ENCODE measurements at places on chromosomes 7 and 10.

DNA sequence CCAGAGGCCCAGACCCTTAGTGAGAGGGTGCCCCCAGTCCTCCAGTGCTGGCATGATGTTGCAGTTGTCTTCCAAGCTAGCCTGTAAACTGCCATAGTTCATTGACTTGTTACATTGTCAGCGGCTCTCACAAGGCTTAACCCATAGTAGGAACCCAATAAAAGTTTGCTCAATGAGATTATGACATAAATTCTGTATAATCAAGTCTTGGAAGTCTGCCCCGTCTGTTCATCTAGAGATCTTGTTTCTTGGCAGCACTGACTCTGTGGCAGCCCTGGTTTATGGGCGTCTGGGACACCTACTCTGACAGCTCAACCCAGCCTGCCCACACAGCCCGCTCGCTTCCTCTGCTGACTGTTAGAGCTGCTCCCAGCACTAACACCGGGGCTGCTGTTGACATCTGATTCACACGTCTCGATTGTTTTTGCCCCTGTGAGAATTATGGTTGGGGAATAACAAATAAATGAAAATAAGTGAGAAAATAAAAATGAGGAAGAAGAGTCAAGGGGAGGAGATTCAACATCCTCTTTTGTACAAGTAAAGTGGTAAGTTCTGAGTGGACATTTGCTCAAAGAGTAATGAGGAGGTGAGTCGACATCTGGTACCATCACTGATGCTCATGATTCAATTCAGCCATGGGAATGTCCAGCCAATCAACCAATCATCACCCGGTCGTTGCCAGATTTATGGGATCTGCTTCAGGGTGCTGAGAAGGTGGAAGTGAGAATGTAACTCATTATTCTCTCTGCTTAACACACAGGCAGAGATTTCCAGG, 160.8 kb downstream of the SPAG6 start:
- DNase-seq: no peak

GRCh38 chr7:157910446-157910845, 573.6 kb downstream of the DNAJB6 start:
- DNase-seq: no peak

DNA sequence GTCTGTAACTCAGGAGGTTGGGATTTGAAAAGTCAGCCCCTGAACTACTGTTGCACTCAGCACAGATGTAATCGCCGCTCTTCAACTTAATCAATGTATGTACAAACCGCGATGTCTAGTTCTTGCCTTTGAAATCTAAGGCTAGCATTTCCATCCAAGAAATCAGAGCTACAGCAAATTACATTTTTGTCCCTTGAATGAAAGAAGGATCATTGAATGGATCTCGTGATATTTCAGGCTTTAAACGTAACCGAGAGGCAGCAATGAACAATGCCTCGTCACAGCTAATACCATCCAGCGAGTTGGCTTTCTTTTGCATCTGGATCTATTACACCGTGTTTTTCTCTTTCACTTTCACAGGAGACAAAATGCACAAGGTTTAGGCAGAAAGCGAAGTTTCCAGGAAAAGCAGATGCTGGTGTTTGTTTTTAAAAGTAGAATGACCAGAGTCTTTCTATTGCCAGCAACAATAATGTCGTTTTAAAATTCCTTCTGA, 5.5 kb downstream of the SKIDA1 start:
- DNase-seq: peak; percentile 71

GRCh38 chr7:130401101-130401500, 20.8 kb downstream of the CPA1 start:
- no peak for DNase-seq

- DNase-seq: no peak
Observed at GRCh38 chr7:97026715-97027426, 2.2 kb upstream of the DLX5 start.

GRCh38 chr7:122014697-122015096, 129.4 kb downstream of the AASS start:
- no peak for DNase-seq

DNA sequence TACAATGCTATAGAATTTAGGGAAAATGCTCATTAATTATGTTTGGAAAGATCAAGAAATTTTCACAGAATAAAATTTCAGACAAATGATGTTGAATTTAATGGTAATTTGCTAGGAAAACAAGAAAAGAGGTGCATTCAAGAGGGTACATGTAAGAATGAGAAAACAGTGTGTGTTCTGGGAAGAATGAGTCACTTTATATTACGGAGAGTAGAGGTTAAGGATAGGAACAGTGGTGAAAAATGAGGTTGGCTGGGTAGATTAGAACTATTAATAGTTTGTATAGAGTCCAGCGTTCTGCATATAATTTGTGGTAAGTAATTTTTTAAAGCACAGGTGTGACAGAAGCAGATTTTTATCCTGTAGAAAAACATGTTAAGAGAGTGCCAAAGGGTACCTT, 336.7 kb upstream of the MBL2 start:
- DNase-seq: peak; percentile 37

GRCh38 chr10:58661336-58661735, 148.7 kb downstream of the BICC1 start:
- DNase-seq: no peak

GRCh38 chr10:121262774-121263430, 335.3 kb downstream of the FGFR2 start:
- DNase-seq: no peak

- no peak for DNase-seq
Observed at GRCh38 chr7:71752171-71752935, 620.4 kb downstream of the GALNT17 start.

GRCh38 chr7:129298268-129298893, 73.6 kb downstream of the AHCYL2 start:
- peak; percentile 60 for DNase-seq

DNA sequence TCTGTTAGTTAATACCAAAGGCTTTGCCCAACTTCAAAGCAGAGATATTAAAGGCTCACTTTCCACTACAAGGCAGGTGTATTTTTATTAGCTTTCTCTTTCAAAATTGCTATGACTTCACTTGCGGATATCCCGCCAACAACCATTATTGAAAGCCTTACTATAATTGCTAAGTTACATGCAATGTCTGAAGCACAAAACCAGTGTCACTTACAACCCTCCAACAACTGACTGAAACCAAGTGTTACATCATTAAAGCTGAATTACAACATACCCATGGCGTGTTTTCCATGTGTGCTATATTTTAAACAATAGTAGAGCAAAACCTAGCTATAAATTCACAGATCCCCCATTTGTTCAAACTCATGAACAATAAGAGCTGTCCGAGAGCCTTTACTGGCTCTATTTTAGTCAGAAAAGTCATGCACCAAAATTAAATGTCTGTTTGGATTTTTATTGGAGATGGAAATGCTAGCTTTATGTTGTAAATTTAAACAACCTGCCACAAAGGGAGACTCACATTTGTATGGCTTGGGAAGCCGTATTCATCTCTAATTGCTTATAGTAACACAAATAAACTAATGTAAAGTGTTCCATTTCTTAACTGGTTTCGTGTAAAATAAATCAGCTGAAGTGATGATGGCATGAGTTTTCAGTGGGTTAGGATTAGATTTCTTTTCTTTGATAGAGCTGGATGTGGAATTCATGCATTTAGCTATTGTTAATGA, 227.1 kb downstream of the AGMO start:
- no peak for DNase-seq

- DNase-seq: no peak
Observed at GRCh38 chr10:6995831-6996230, 415.0 kb downstream of the SFMBT2 start.

DNA sequence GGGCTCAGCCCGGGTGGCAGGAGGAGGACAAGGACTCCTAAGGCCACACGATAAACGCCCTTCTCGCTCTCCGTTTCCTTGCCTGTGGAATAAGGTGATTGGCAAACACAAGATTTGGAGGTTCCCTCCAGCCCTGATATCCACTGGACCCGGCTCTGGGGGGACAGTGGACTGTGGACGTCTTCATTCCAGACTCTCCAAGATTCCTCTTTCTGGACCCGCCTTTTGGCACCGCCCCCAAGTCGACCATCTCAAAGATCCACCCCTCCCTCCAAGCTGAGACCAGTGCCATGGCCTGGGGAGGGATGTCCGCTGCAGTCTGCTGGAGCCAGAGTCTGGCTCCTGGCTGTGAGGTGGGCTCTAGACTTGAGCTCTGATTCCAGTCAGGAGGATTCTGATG, 23.6 kb downstream of the ZNF783 start:
- no peak for DNase-seq

- peak; percentile 39 for DNase-seq
Observed at GRCh38 chr10:71268247-71268691, 50.8 kb upstream of the SLC29A3 start.

DNA sequence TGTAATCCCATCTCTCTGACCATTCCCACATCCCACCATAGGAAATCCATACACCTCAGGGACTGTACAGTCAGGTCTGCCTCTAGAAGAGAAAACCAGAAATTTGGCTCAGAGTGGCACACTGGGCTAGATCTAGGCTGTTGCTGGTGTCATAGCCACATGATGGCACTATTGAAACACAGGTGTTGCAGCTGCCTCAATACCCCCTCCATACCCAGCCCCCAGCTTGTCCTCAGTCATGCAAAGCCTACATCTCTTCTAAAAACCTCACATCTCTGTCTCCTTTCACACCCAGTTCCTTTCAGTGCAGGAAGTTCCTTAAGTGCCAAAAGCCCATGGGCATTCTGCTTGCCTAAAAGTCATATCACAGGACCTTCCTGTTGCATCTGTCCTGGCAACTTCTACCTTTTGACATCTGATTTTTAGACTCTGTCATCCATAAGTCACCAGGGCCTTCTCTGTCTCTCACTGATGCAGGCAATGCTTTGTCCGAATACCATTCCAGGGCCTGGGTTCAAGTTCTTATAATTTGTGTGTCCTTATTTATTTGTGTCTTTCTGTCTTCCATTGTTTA, 27.0 kb upstream of the HIBADH start:
- DNase-seq: peak; percentile 50

DNA sequence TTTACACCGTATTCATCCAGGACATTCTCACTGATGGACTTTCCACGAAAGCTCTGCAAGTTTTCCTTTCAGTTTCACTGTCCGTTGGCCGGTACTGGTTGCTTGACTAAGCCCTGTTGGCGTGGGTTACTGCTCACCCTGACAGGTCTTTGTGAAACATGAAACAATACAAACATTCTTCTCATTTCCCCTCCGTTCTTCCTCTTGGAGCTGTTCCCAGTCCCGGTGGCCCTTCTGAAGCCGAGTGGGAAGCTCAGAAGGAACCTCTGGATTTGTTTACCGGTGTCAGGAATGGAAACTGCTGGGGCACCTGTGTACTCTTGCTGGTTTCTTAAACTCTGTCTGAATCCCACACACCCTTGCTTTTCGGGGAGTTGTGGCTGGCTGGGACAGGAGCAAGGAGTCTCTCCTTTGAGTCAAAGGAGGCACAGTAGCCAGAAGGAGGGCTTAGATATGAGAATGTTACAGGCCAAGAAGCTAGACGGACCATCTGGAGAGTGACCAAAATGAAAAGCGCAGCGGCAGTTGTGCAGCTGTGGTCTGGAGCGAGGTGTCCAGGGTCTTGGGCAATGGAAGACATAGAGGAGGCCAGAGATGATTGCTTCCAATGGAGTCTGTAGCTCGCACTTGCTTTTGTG, 45.7 kb downstream of the LYZL2 start:
- peak; percentile 88 for DNase-seq

DNA sequence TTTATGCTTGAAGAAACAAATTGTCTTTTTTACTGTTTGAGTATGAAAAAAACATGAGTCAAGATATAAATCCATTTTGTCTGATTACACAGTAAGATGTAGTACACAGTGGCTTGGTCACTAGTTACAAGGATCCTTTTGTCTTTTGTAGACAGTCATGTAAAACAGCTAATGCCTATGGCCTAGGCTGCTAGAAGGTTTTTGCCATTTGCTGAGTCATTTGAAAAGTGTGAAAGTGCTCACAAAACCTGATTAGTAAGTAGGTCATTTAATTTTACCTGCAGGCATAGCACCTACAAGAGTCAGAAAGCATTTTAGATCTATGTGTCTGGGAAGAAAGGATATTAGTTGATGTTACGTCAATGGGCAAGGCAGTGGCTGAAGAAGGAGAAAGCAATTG, 819.4 kb downstream of the MAGI2 start:
- no peak for DNase-seq

GRCh38 chr7:94060752-94061151, 56.6 kb upstream of the BET1 start:
- no peak for DNase-seq

DNA sequence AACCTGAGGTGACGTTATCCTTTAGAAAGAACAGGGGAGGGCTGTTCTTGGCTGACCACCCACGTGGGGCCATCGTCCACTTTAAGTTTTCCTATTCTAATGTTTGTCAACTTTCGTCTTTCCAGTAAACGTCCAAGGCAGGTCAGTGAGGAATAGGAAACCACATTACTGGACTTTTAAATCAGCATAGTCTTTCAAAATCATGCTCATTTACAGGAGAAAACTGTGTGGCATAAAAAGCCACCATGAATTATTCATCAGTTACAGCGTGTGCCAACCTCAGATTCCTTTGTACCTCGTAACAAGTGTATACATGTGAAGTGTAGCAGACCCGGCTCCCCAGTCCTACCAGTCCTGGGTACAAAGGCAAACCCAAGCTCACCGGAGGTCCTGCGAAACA, 25.1 kb upstream of the ABLIM1 start:
- DNase-seq: no peak

DNA sequence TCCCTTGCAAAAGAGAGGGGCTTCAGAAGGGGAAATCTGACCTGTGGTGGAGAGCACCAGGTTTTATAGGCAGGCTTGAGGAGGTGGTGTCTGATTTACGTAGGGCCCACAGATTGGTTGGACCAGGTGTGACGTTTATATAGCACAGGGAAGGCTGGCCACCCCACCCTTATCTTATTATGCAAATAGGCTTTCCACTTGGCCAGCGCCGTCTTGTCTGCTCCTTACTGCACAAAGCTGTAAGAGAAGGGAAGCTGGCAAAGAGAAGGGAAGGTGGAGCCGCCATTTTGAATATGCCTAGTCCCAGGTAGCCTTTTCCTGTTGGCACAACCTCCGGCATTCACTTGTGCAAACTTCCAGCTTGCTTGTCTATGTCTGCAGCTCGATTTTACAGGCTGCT, 221.4 kb downstream of the GATA3 start:
- peak; percentile 71 for DNase-seq

DNA sequence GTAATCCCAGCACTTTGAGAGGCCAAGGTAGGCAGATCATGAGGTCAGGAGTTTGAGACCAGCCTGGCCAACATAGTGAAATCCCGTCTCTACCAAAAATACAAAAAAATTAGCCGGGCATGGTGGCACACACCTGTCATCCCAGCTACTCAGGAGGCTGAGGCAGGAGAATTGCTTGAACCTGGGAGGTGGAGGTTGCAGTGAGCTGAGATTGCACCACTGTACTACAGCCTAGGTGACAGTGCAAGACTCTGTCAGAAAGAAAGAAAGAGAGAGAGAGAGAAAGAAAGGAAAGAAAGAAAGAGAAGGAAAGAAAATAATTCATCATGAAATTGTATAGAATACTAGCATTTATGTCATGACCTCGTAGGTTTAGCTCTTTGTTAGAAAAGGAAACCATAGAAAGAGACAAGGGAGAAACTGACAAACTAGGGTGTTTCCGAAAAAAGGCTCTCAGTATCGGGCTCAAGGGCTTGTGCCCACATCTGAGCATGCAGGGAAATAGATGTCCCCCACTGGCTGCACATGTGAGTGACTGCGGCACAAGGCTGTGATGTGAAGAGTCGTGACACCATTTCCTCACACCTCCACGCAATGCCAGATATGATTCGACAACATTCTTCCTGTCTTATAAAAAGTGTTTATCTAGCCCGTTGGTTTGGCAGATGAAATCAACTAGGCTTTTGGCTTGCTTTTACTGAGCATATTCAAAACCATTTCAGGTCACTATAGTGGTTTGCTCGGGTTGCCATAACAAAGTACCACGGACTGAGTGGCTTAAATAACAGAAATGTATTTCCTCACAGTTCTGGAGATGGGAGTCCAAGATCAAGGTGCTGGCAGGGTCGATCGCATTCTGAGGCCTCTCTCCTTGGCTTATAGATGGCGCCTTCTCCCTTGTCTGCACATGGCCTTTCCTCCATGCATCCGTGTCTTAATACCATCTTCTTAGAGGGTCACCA, 2.0 kb downstream of the SRGN start:
- DNase-seq: peak; percentile 60

All from OCI-M1 (cell line).